ENCODE measurements at places on chromosomes 3 and 15.

DNA sequence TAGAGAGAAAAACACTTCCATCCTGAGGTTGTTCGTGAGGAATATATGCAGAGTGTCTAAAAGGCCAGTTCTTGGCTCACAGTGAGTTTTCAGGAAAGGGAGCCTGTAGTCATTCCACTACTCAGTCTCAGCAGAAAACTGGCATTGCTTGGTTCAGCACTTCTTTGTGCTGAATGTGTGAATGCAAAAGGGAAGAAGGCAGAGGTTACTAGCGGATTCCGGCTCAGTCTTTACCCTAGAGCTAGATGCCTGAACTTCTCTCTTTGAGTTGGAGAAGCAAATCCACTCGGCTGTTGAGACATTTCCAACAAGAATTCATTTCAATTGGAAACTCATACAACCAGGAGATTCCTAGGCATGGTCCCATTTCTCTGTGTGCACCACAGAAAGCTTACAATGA lies 23.1 kb upstream of the FRMD4B start:
- DNase-seq = no peak

GRCh38 chr15:77991029-77991406 lies 86.5 kb downstream of the TBC1D2B start:
- no peak for DNase-seq

- no peak for DNase-seq
Observed at GRCh38 chr3:135987661-135988060, 22.1 kb downstream of the PPP2R3A start.

DNA sequence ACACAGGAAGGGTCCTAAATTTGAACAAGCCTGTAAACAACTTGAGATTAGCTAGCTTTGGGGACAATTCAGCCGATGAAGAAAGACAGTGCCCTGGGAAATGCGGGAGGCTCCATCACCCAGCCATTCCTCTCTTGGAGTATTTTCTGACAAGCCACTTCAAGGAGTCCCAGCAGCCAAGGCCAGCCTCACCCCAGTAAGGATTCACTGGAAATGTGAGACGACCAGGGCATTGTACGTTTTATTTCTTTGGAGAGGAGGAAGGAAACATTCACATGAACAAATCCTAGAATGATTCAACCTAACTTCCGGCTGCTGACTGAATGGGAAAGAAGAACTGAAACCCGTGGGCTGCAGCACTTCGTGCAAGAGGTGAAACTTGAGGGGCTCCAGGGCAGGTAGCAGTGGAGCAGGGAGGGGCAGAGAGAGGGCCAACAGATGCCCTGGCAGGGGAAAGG lies 116.4 kb upstream of the ARHGEF3 start:
- DNase-seq = no peak

GRCh38 chr3:16869261-16870005 lies 15.3 kb upstream of the PLCL2 start:
- no peak for DNase-seq

DNA sequence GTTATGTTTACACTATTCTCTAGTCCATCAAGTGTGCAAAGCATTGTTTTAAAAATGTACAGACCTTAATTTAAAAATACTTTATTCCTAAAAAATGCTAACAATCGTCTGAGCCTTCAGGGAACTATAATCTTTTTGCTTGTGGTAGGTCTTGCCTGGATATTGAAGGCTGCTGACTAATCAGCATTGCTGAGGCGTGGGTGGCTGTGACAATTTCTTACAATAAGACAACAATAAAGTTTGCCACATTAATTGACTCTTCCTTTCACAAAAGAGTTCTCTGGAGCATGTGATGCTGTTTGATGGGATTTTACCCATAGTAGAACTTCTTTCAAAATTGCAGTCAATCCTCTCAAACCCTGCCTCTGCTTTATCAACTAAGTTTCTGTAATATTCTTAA lies 384.0 kb upstream of the TGFBR2 start:
- DNase-seq = no peak

GRCh38 chr3:158314426-158315357 lies 204.8 kb downstream of the RSRC1 start:
- no peak for DNase-seq

- no peak for DNase-seq
Observed at GRCh38 chr3:65713016-65713415, 325.7 kb downstream of the MAGI1 start.

- no peak for DNase-seq
Observed at GRCh38 chr3:53805463-53806159, 40.6 kb downstream of the CHDH start.

- peak; percentile 33 for DNase-seq
Observed at GRCh38 chr3:70064194-70064779, 64.8 kb downstream of the SAMMSON start.

- no peak for DNase-seq
Observed at GRCh38 chr15:65631503-65631902, 9.8 kb downstream of the SLC24A1 start.

DNA sequence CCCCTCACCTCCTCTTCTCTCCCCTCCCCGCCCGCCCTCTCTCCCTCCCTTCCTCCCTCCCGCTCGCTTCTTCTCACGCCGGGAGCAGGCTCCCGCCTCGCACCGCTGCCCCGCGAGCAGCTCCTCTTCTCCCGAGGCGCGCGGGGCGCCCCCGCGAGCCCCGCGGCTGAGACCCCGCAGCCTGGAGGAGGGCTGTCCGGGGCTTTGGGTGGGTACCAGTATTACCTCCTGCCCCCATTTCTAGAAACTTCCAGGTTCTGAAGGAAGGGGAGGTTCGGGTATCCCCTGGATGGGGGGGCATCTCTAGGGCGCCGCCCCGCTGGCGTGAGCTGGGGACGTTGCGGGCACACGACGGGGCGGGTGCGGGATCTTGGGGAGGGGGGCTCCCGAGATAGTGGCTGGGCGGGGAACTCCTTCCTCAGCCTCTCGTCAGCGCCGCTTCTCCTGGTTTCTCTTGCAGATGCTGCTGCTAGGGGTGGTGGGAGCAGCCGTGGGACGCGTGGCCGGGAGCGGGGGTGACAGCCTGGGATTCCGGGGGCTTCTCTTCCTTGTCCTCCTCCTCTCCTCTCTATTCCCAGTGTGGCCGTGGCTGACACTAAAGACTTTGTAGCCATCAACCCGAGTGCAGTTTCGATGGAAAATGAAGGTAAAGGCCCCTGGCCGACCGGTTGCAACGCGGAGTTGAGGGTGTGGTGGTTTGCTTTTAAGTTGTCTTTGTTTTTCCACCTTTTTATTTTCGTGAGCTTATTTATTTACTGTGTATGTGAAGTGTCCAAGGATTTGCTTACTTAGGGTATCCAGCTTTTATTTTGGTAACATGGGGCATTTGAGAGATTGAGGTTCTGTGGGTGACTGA lies 474 bp downstream of the ATP2C1 start:
- peak; percentile 16 for DNase-seq

DNA sequence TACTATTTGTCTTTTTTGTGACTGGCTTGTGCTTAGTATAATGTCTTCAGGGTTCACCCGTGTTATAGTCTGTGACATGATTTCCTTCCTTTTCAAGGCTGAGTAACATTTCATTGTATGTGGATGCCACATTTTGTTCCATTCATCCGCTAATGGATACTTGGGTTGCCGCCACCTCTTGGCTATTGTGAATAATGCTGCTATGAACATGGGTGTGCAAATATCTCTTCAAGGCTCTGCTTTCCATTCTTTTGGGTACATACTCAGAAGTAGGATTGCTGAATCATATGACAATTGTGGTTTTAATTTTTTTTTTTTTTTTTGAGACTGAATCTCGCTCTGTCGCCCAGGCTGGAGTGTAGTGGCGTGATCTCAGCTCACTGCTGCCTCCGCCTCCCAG lies 15.4 kb downstream of the CRTC3 start:
- no peak for DNase-seq

- DNase-seq = no peak
Observed at GRCh38 chr15:62591842-62592838, 427.1 kb upstream of the C2CD4B start.

DNA sequence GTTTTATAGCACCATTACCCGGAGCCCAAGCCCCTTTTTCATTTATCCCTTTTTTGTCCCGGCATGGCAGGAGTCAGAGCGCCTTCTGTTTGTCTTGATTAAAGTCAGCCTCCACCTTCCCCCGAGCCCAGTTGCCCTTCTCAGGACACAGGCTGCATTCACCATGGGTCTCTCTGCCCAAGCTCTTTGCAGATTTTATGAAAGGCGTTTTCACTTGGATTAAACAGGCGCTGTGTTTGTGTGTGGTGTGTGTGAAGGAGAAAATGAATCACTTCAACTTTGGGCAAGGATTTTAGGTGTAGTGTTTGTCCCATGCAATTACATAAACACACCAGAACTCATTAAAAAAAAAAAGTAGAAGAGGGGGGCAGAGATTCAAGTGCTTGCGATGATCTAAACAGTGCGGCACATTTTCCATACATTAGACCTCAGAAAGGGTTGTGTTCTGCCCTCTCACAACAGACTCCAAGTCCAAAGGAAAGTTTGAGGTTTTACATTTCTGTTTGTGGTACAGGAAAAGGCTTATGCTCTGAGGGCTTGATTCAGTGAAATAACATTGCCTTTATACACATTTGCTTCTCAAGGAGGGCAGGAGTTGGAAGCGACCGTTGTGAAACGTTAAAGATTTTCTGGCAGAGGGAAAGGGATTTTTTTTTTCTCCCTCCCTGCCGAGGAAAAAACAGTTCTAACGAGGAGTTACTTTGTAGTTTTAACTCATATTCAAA lies 14.5 kb upstream of the IL16 start:
- DNase-seq = no peak

- no peak for DNase-seq
Observed at GRCh38 chr3:13483988-13484695, 4.0 kb downstream of the HDAC11 start.

DNA sequence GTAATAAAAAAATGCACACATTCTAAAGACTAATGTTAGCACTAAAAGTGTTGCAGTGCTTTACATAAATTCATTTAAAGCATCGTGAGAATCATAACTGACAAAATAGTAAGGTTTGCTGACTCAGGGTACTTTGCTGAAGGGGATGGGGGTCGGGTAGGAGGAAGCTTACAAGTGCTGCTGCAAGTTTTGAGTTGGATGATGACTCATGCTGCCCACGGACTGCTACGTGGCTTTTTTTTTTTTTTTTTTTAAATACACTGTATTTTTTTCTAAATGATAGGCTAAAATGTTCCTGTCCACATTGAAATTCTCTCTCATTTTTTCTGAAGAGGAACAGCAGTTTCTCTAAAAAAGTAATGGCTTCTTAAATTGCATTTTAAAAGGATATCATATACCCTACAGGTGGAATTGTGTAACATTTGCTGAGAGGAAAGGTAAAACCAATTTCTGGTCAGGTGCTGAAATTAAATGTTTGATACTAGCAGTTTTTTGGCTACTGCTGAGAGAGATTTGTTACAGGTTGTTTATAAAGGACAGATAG lies 2.2 kb downstream of the MAPK6 start:
- DNase-seq = peak; percentile 71

GRCh38 chr15:45867281-45867680 lies 232.5 kb downstream of the SQOR start:
- DNase-seq = no peak

DNA sequence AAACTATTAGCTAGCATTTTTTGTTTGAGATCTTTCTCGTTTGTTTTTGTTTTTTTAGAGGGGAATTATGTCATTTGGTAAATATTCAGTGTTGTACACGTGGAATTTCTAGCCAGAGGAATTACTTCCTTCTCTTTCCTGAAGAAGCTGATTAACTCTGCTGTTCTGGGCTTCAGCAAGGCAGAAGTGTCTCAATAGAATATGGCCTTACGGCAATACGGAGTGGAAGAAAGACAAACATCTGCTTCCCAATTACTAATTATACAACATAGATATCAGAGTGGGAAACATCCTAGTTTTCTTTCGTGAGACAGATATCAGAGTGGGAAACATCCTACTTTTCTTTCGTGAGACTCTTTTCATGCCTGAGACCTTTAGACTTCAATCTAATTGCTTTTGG lies 11.9 kb downstream of the P3H2 start:
- no peak for DNase-seq

Measured in LoVo (cell line).